ENCODE measurements at places on chromosomes 12 and 14.

DNA sequence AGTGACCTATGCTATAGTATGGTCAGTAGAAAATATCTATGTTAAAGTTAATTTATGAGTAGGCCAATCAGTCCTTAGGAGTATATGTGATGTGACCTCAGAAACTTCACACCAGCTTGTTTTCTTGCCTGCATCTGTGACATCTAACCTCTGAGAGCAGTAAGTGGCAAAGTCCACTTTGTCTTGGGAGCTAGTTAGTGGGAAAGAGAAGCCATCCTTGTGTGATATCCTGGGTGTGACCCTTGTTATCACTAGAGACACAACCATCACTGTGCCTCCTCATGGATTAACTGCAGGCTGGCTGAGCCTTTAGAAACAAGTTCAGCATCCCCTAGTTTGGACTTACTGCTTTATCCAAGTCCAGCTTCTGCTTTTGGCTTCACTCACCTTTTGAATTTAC, 170.6 kb upstream of the STXBP6 start:
- DNase-seq: no peak

- no peak for DNase-seq
Observed at GRCh38 chr12:94416613-94417012, 43.1 kb downstream of the CEP83 start.

DNA sequence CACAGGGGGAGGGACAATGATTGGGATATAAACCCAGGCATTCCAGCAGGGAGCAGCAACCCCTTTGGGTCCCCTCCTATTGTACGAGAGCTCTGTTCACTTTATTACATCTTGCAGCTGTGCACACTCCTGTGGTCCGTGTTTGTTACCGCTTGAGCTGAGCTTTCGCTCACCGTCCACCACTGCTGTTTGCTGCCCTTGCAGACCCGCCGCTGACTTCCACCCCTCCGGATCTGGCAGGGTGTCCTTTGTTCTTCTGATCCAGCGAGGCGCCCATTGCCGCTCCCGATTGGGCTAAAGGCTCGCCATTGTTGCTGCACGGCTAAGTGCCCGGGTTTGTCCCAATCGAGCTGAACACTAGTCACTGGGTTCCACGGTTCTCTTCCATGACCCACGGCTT, 64.1 kb downstream of the E2F7 start:
- no peak for DNase-seq

DNA sequence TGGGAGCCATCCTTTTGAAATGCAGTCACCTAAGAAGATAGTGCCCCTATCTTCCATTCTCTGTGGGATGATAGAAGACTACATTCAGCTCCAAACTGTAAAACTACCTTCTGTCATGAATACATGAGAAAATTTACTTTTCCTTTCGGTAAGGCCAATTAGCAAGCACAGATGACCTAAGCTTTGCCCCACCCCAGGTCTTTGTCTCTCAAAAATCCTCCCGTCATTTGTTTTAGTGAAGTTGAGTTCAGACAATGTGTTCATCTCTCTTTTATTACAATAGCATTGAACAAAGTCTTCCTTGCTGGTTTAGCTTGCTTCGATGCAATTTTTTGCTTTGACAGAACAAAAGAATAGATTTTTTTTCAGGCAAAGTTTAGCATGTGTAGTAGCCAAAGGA, 18.2 kb upstream of the FSCB start:
- no peak for DNase-seq

DNA sequence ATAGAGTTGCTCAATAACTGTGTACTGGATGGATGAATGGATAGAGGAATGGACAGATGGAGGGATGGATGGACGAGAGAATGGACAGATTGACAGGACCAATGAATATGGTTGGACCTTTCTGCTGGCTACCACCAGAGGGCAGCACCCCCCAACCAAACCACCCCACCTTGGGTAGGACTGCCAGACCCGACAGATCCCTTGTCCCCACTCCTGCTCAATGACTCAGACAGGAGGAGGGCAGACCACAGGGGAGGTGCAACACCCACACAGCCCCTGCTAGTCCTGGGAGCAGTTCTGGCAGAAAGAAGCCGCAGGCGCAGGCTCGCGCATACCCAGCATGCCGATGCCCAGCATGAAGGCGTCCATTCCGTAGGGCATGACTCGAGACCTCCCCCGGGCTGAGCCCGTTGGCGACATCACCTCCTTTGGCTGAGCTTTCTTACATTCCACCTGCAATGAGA, 12.4 kb downstream of the MSI1 start:
- DNase-seq: peak; percentile 73

DNA sequence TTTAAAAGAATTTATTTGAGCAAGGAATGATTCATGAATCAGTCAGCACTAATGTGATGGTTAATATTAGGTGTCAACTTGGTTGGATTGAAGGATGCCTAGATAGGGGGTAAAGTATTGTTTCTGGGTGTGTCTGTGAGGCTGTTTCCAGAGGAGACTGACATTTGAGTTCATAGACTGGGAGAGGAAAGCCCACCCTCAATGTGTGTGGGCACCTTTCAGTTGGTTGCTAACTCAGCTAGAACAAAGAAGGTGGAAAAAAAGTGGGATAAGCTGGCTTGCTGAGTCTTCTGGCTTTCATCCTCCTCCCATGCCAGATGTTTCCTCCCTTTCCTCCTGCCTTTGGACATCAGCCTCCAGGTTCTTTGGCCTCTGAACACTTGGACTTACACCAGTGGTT, 47.2 kb downstream of the TESPA1 start:
- no peak for DNase-seq

DNA sequence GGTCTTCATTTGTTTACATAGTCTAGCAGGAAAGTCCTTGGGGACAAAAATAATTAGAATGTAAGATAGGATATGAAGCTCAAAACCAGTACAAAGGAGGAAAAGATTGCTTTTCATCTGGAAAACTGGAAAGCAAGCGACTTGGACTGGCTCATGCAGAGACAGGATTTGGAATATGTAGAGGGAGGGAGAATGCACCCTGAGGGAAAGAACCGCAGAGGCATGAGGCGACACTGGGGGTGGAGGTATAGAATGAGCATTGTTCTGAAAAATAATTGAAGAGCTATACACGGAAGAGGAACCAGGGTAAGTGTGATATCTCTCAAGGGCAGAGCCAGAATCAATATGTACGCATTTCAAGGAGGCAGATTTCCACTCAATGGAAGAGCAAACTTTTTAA, 85.5 kb downstream of the PLEKHG3 start:
- DNase-seq: no peak

- DNase-seq: no peak
Observed at GRCh38 chr12:49934505-49934904, 16.0 kb upstream of the AQP2 start.

GRCh38 chr12:100675432-100675831, 101.9 kb downstream of the GAS2L3 start:
- DNase-seq: no peak

- no peak for DNase-seq
Observed at GRCh38 chr12:57896115-57896433, 45.3 kb upstream of the ATP23 start.

GRCh38 chr14:77598366-77599070, 17.9 kb downstream of the SPTLC2 start:
- no peak for DNase-seq

GRCh38 chr12:74889073-74889472, 320.6 kb downstream of the KCNC2 start:
- no peak for DNase-seq

DNA sequence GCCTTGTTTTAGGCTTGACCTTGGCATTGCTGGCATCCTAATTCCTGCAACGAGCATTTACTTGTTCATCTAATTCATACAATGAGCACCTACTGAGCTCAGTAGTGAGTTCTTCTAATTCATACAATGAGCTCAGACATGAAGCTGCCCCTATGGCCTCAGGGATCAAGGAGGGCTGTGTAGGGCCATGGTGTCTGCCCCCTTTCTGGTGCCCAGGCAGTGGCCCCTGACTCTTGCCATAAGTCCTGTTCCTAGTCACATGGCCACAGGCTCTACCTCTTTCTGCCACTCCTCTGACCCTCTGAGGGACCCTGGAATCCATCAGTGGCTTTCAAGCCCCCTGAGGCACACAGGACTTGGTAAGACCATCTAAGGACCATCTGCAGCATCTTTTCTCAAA, 148.8 kb downstream of the ZFP36L1 start:
- DNase-seq: no peak

DNA sequence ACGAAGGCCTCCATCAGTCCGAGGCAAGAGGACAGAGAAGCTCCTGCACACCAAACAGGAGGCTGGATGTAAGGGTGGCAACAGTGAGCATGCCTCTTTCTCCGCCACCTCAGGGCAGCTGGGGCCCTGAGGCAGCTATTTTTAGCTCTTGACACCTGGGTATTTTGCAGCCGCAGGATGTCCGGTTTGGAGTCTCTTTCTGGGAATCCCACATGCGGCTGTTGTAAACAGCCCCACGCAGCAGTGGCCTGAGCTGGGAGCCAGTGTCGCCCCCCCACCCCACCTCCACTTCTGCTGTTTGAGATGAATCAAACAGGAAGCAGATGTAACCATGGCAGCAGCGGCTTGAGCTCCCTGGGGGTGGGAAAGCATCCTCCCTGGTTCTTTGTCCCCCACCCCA, 11.7 kb downstream of the HDAC7 start:
- no peak for DNase-seq

DNA sequence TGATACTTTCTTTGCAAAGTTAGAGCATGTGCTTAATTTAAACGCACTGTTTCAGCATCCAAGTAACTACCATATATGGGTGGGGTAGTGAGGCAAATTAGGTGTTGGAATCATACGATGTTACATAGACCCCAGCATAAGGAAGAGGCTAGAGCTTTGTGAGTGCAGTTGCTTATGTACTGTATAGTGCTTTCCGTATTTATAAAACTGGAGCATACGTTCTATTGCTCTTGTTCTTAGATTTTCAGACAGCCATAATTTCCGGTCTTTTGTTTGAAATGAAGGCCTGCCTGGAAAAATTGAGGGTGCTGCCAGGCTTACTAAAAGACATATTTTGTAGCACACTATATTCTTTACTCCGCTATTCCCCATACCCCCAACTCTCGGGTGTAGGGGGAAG, 335.7 kb downstream of the FOXG1 start:
- DNase-seq: no peak

- no peak for DNase-seq
Observed at GRCh38 chr12:83656004-83656403, 969.3 kb downstream of the TMTC2 start.

DNA sequence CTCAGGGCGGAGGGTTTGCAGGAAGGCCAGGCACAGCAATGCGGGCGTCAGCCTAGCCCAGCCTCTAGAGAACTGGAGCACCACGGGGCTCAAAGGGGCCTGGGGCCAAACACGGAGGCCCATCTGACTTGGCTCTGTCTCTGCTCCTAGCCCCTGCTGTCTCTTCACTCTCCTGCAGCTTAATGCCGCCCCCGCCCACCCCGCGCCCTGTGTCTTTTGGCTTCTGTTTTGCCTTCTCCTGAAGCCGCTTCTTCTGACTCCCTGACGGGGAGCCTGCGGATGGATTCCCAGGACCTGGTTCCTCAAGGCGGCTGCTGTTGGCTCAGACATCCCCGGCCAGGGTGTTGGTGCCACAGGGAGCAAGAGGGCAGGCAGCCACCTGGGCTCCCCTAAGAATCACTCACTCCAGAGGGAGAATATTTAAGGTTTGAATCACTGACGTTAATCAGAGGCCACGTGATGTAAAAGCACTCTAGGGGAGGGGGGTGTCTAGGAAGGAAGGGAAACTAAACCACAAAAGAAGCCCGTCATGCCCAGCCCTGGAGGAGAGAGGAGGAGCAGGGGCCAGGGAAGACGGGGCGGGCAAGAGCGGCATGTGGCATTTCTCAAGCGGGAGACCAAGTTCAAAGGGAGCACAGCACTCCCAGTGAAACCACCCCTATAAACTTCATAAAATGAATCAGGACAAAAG, 36.9 kb upstream of the PRMT8 start:
- no peak for DNase-seq

DNA sequence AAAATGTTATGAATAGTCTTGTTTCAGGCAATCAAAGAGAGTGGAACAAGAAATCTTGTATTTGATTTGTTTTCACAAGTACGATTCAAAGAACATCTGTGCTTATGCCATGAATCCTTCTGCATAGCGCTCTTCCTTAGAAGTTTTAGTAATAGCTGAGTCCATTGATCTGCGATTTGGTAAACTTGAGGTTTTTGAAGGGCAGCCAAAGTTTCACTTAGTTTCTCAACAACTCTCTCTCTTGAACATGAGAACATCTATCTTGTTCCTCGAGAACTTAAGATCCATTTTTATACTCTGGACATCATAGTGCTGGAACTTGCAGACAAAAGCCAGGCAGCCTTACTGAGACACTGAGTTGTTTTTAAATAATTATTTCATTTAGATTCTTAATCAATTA, 96.2 kb upstream of the USP15 start:
- no peak for DNase-seq

DNA sequence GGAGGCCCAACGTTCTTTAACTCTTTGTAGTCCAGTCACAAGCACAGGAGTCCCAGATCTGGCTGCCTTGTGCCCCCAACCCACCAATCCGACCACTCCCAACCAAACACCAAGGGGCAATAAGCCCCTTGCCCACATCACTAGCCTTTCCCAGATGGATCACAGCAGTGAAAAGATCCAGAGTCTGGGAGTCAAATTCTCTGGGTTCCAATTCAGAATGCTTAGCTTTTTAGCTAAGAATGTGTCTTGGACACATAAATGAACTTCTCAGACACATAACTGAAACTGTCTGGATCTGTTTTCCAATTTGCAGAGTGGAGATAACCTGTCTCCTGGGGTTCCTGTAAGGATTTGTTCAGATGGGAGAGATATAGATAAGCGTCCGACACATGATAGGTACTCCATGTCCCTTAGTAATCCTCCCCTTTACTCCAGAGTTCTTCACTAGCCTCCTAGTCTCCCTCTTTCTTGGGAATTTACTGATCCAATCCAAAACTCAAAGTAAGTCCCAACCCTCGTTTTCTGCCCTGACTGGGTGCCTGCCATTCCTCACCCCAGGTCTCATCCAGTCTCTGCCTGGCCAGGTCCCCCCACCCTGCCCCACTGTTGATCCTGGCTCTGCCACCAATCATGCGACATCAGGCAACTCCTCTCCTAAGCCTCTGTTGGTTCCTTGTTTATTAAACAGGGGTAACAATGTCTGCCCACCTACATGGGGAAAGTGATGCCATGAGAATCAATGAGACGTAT, 439 bp upstream of the TNFRSF1A start:
- DNase-seq: no peak

DNA sequence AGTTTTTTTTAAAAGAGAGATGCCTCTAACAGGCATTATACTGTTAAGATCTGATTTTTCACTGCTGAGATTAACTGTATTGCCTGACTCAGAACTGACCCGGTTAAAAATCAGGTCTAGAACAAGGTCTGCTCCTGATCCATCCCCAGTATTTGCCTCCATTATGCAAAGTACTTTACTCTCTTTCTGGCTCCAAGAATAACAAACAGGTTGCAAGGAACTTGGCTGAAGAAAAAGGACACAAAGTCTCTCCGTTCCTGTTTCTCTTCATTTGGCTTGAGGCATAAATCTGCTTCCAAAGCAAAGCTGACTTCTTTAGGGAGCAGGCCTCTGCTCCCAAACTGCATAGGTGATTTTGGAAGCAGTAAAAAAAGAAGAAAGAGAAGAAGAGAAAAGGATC, 199.3 kb upstream of the PDZRN4 start:
- no peak for DNase-seq

- no peak for DNase-seq
Observed at GRCh38 chr14:95067526-95067925, 89.8 kb downstream of the DICER1 start.

GRCh38 chr12:124862768-124863415, 772 bp downstream of the SCARB1 start:
- no peak for DNase-seq

GRCh38 chr12:63937378-63938316, 93.1 kb downstream of the SRGAP1 start:
- no peak for DNase-seq

GRCh38 chr14:106308839-106309389, 782.5 kb downstream of the TMEM121 start:
- DNase-seq: peak; percentile 22

- no peak for DNase-seq
Observed at GRCh38 chr14:89616425-89616824, 199.4 kb upstream of the FOXN3 start.
